ENCODE measurements at places on chromosomes 6 and 20.

GRCh38 chr6:52423971-52424381, 3.8 kb downstream of the EFHC1 start:
- peaks cover 22% of the 10 kb centered on the region for H3K4me1 ChIP-seq
- no peak for DNase-seq
- peak overlapping the region; percentile 36 for H3K27ac ChIP-seq
- H3K27me3 ChIP-seq: no peaks in the 10 kb centered on the region
- no peak overlapping the region for H3K4me3 ChIP-seq
- no peaks in the 10 kb centered on the region for H3K36me3 ChIP-seq

- peak overlapping the region; percentile 95 for H3K27ac ChIP-seq
- H3K4me1 ChIP-seq: no peaks in the 10 kb centered on the region
- H3K4me3 ChIP-seq: peak overlapping the region; percentile 83
- peak; percentile 80 for DNase-seq
- H3K36me3 ChIP-seq: peaks cover 35% of the 10 kb centered on the region
- no peaks in the 10 kb centered on the region for H3K27me3 ChIP-seq
These were observed 1.3 kb upstream of the TAPBP start for GRCh38 chr6:33314943-33315792.

- no peak overlapping the region for H3K4me3 ChIP-seq
- H3K36me3 ChIP-seq: no peaks in the 10 kb centered on the region
- H3K27ac ChIP-seq: no peak overlapping the region
- no peaks in the 10 kb centered on the region for H3K4me1 ChIP-seq
- no peaks in the 10 kb centered on the region for H3K27me3 ChIP-seq
- no peak for DNase-seq
These were observed 77.0 kb upstream of the ESR1 start for GRCh38 chr6:151730496-151730870.

- DNase-seq: no peak
- H3K27ac ChIP-seq: peak overlapping the region; percentile 79
- no peaks in the 10 kb centered on the region for H3K27me3 ChIP-seq
- H3K4me1 ChIP-seq: peaks cover 56% of the 10 kb centered on the region
These were observed 19.2 kb upstream of the TBC1D22B start for GRCh38 chr6:37238381-37238780.

- DNase-seq: no peak
- peak overlapping the region; percentile 91 for H3K4me3 ChIP-seq
- peaks cover 19% of the 10 kb centered on the region for H3K4me1 ChIP-seq
- H3K27ac ChIP-seq: peak overlapping the region; percentile 98
These were observed 1.6 kb downstream of the SCAND1 start for GRCh38 chr20:35952480-35953386.

Data from tibial artery (tissue), 4 donors.